ENCODE measurements at places on chromosomes 4 and X. TPM values are rescaled to one million over a fixed set of nuclear protein-coding genes. Genes with fewer than 3 reads are reported as not detected.

Gene ANOS1
- total RNA-seq: 2.1 TPM

Gene LEF1
- 0.28 TPM for total RNA-seq

Gene S100P
- not detected for total RNA-seq

Gene CENPE
- 3.9 TPM for total RNA-seq

Gene BMPR1B
- total RNA-seq: 0.56 TPM

Gene HSFX4
- not detected for total RNA-seq

Gene ASB5
- under 0.01 TPM for total RNA-seq

Gene PABPC1L2B
- not detected for total RNA-seq

Gene IL13RA2
- total RNA-seq: 0.38 TPM

Gene RHOXF1
- not detected for total RNA-seq

Gene CCNA2
- 97.6 TPM for total RNA-seq

Gene CT45A1
- total RNA-seq: not detected

Gene CENPVL3
- not detected for total RNA-seq
